ENCODE measurements at places on chromosomes 12 and 14. TPM values are rescaled to one million over a fixed set of nuclear protein-coding genes. Genes with fewer than 3 reads are reported as not detected.

DNA sequence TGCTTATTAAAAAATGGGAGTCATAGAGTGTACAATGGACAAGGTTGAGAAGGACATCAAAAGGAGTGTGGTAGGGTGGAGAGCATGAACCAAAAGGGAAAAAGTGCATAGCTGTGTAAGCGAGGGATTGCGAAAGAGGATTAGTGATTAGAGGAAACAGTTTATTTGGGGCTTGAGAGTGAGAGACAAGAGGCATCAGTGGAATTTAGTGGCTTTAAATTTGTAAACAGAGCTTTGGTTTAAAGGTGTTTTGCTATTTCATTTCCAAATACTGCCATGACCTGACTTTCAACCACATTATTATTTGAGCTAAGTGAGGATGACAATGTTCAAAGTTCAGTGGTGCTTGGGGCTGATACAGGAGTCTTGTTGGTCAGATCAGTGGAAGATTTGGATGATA, 53.4 kb downstream of the SLC16A7 start:
- DNase-seq = no peak

DNA sequence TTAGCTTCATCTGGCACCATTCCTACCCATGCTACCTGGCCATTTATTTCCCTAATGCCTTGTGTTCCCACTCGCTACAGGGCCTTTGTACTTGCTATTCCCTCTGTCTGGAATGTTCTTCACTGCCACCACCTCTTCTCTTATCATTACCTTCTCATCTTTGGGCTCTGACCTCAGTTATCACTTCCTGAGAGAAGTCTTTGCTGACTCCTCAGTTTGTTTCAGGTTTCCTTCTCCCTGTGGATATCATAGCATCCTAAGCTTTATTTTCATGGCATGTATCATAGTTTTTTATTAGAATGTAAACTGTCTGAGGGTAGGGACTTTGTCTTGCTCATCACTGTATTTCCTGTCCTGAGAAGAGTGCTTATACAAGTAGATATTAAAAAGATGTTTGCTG, 29.7 kb downstream of the SPATS2 start:
- no peak for DNase-seq

DNA sequence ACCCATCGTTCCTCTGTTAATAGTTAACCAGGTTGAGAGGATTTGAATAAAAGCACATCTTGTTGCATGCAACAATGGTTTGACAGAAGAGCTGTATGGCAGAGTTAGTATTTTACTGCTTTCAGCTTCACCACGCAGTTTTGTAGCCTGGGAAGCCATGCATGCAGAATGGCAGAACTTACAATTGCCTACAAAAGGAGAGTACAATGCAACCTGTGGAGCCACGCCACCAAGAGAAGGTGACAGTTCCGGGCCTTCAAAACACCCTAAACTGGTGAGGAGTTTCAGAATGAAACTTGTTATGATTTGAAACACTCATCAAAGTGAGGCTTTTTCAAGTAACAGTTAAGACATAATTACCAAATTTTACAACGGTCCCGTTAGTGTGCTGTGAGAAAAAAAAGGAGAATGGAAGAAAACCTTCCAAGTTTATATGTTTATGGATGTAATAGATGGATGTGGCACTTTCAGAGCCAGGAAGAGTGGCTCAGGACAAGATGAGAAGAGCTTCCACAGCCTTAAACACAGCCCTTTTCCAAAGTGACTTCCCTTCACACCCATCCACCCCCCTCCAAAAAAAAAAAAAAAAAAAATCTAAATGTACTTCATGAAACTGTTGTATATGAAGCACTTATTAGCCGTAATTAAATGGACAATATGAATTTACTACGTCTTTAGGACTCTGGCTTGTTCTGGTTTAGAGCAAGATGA, 158.7 kb downstream of the EGLN3 start:
- no peak for DNase-seq

DNA sequence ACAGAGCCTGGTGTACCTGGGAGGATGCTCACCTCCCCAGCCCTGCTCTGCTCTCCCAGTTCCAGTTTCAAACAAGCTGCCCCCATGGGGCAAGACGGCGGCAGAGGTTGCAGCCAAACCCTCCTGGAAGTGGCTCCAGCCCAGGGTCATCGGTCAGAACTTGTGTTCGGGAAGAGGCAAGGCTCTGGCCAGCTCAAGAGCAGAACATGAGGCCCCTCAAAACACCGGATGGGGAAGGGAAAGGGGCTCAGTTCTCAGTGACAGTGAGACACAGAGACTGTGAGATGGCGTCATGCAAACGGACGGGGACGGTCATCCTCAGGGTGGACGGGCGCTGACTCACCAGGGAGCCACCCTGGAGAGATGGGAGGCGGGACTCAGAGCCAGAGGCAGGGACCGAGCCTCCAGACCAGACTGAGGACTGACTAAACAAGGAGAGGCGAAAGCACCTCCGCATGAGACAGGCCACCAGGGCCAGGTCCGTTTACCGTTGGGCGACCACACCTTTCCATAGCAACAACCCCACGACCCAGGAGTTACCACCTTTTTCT, 63.9 kb upstream of the GALNT9 start:
- no peak for DNase-seq

DNA sequence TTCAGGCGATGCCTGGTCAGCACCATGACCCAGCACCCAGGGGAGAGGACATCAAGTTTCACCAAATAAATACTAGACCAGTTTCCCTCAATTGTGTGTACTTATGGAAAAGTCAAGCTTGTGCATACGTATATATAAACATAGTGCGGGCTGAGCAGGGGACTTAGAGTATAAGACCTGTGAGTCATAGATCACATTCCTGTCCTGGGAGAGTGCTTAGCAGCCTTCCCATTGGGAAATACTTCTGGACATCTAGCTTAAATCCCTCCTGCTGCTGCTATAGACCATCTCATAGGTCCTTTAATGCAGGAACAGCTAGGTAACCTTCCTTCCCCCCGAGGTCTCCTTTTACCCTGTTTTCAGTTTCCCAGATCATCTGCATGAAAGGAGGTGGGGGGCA, 51.9 kb downstream of the PRMT8 start:
- no peak for DNase-seq

GRCh38 chr12:8675591-8676036, 13.0 kb upstream of the MFAP5 start:
- DNase-seq = no peak

GRCh38 chr12:54140588-54141388, 48.0 kb downstream of the SMUG1 start:
- DNase-seq = no peak

GRCh38 chr12:18283831-18284230, 22.5 kb downstream of the PIK3C2G start:
- no peak for DNase-seq

Gene BLOC1S1
- 84.3 TPM for total RNA-seq

Gene FBLN5
- total RNA-seq = 3.5 TPM

Gene SLCO1B1
- not detected for total RNA-seq

- DNase-seq = peak; percentile 54
These were observed 29.3 kb downstream of the ZCRB1 start for GRCh38 chr12:42296503-42297109.

- no peak for DNase-seq
These were observed 10.3 kb downstream of the WASHC3 start for GRCh38 chr12:102051431-102051965.

Gene TOMM20L
- total RNA-seq = not detected

Measured in H1 (cell line).